ENCODE measurements at places on chromosomes 1 and 21. TPM values are rescaled to one million over a fixed set of nuclear protein-coding genes. Genes with fewer than 3 reads are reported as not detected.
A peak's percentile ranks its signal among the peaks of the same experiment; 100 is the strongest.

GRCh38 chr1:58813361-58813760, 29.5 kb upstream of the JUN start:
- DNase-seq, result no peak

DNA sequence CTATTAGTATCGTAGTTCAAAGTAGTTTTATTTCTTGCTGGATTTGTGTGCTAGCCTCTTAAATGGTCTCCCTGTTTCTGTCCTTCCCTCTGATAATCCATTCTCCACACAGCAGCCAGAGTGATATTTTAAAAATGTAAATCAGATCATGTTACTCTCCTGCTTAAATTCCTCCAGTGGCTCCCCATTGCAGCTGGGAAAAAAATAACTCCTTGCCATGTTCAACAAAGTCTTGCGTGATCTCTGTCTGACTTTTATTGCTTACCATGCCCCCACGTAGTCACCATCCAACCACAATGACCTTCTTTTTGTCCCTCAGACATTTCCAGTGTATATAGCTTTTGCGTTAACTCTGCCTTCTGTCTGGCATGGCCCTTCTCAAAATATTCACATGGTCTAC, 178.8 kb downstream of the FGGY start:
- no peak for DNase-seq

DNA sequence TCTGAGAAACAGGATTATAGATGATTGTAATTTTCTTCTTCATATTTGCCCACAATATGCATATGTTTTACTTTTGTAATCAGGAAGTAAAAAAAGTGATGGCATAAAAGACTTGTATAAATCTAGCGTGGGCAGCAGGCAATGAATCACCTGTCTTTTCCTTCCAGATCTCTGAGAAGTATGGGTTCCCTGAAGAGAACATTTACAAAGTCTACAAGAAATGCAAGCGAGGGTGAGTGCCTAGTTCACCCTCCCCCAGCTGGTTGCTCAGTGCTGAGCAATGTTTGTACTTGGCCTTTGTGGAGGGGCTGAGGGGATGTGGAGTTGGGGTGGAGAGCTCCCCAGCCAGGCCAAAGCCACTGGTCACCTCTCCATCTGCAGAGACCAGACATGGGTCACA, 30.7 kb downstream of the GRHL3 start:
- no peak for DNase-seq

- peak; percentile 65 for DNase-seq
Measured at GRCh38 chr1:178093951-178094738, at the start of gene RASAL2. Gene RASAL2 (plus strand): TSS chr1:178094104. CDS start chr1:178094493, 389 bp downstream.

DNA sequence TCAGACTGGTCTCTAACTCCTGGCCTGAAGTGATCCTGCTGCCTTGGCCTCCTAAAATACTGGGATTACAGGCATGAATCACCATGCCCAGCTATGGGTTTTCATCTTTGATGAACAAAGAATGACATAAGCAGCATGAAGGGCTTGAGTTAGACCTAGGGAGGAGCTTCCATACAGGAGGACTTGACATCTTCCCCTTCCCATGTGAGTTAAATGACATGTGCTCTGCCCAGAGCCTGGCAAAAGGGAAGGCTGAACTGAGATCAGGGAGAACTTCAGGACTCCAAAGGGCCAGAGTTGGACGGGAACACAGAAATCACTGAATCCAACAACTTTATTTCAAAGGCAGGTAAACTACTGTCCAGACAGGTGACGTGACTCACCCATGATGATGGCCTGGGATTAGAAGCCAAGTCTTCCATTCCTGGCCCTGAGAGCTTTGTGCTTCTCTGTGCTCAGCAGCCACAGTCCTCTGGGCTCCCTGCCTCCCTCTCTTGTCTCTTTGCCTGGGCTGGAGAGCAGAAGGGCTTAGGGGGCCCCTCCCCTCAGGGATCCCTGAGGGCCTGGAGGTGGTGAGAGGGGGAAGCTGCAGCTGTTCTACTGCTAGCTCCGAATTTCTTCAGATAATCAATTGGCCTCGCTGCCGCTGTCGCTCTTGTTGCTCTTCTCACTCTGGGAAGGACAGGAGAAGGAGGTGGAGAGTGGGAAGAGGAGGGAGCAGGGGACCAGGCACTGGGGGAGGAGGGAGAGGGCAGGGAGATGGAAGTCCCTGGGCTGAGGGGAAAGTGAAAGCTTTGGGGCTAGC, 7.6 kb downstream of the NHLH1 start:
- no peak for DNase-seq

GRCh38 chr1:165734906-165735305, 33.8 kb downstream of the TMCO1 start:
- DNase-seq, result no peak

DNA sequence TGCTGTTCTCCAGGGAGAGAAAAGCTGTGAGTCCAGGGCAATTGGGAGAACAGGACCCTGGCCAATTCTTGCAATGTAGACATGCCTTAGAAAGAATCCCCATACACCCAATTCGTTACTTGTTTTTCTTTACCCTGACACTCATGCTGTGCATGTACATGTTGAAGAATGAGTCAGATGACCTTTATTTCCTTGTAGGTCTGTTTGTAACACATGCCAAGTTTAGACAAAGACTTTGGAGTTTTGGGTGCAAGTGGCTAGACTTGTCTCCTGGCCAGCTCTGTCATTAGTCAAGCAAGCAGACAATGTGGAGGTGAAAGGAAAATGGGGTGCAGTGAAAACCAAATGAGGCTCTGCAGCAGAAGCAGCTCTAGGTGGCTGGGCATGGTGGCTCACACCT, 38.1 kb downstream of the GNPAT start:
- no peak for DNase-seq

DNA sequence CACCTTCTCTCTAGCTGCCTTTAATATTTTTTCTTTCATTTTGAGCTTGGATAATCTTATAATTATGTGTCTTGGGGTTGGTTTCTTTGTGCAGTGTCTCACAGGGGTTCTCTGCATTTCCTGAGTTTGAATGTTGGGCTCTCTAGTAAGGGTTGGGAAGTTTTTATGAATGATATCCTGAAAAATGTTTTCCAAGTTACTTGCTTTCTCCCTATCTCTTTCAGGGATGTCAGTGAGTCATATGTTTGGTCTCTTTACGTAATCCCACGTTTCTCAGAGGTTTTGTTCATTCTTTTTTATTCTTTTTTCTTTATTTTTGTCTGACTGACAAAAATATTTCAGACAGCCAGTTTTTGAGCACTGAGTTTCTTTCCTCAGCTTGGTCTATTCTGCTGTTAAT, 55.4 kb upstream of the CCDC190 start:
- DNase-seq, result no peak

- DNase-seq, result no peak
Measured at GRCh38 chr21:46093668-46094400, 4.1 kb upstream of the COL6A2 start.

DNA sequence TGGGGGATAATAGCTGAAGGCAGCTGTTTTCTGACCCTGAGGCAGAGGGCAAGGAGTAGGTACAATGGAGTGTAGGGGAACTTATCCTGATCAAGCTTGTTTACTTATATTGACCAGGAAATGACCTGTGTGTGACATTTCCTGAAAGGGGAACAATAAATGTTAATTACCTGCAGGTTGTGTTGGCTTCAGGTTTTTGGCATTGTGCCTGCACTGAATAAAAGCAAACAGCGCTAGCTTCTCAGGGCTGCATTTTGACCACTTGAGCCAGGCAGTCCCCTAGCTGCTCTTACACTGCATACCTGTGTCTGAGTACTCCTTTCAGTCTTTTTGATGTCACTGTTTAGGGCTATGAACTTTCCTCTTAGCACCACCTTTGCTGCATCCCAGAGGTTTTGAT, 40.6 kb downstream of the DRAM2 start:
- no peak for DNase-seq

DNA sequence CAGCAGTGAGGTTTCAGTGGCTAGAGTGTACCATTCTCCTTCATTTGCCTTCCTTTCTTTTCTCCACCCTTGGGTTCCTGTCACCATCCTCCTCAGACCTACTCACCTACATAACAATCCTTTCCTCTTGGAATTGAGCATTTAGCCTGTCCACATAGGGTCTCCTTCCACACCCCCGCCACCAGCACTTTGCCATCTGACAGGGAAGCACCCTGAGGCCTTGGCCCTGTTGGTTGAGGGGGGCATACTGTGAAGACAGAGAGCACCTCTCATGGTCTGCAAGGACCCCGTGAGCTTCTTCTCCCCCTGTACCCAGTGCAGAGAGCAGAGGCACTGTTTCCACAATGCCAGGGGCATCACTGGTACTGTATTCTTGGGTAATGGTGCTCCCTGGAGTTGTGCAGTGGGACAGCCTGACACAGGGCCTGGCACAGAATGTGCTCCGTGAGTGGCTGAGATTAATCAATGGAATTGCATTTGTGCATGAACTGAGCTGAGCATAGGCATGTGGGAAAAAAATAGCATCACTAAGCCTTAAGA, 14.9 kb upstream of the SLC5A9 start:
- DNase-seq, result no peak

GRCh38 chr21:46180778-46181391, 3.4 kb downstream of the SPATC1L start:
- no peak for DNase-seq

- DNase-seq, result no peak
Measured at GRCh38 chr1:36115931-36116330, 9.1 kb downstream of the COL8A2 start.

B3GALT5 gene
- total RNA-seq, result 2.6 TPM

MRPL9 gene
- 121 TPM for total RNA-seq

EFNA1 gene
- 0.50 TPM for total RNA-seq

TNNT2 gene
- total RNA-seq, result not detected

KLHL12 gene
- 30.6 TPM for total RNA-seq

TLCD4 gene
- total RNA-seq, result 0.89 TPM

LENEP gene
- 1.9 TPM for total RNA-seq

E2F2 gene
- total RNA-seq, result 23.5 TPM

Measured in neural crest cell (in vitro differentiated cells).